ENCODE measurements at places on chromosomes 11 and 22.
A peak's percentile ranks its signal among the peaks of the same experiment; 100 is the strongest.

- no peak for DNase-seq
These were observed 25.5 kb upstream of the OSBPL5 start for GRCh38 chr11:3190600-3190999.

- DNase-seq, result no peak
These were observed 31.9 kb upstream of the TP53I11 start for GRCh38 chr11:44982496-44983062.

DNA sequence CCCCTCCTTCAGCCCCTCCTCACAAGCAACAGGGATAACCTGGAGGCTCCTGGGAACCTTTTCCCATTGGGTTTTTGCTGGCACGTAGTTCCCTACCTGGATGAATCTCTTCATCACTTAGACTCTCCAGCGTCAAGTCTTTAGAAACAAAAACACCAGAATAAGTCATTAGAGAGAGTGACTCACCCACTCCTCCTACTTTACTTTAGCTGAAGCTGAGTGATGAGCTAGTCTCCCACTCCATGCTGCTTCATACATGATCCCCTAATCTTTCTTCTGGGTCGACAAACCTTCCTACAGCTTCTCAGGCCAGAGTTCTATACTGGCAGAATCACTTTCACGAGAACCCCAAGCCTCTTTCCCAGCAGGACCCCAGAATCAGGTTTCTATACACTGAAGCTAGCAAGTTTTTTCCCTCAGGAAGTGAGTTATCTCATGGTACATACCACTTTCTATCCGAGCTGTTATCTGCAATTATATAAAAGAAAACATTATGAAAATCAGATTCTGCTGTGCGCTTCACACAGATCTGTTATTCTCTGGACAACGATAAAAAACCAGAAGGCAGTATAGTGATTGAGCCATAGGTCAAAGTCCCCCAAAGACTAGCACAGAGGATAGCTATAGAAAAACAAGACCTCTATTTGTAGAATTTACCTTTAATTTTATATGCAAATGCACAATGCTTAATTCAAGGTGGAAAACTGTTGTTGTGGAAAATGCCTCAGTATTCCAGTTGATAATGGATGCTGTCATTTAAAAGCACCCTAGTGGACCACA is 18.7 kb downstream of the DRICH1 start:
- DNase-seq, result no peak

- no peak for DNase-seq
These were observed 42.5 kb upstream of the DLAT start for GRCh38 chr11:111982541-111983186.

DNA sequence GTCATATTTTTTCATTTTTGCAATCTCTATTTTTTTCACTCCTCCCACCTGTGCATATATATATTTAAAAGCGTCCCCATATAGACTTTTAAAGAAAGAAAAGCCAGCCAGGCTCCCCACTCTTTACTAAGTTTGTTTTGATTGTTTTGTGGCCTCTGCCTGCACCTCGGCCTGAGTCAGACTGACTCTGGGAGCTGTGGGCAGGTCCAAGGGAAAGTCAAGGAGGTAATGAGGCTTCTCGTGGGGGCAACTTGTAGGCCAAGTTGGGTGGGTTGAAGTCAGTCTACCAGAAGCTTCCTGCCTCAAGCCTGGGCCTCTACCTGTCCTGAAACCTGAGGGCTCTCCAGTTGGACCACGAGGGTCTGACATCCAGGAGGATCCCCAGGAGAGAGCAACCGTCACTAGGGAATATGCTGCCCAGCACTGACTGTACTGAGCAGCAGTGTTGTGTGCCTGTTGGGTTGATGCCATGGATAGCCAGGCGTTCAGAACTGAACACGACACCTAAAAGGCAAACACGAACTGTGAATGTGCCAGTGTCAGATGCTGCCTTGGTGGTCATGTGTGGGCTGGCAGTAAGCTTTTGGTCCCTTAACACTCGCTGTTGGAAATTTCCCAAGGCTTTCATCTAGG is 58.8 kb downstream of the BMAL1 start:
- DNase-seq, result no peak

- DNase-seq, result no peak
These were observed 21.4 kb upstream of the ACER3 start for GRCh38 chr11:76839311-76839710.

GRCh38 chr22:36295247-36295646 is 42.3 kb downstream of the APOL1 start:
- no peak for DNase-seq

- no peak for DNase-seq
These were observed 1336.9 kb downstream of the BRD1 start for GRCh38 chr22:48490500-48491411.

- DNase-seq, result no peak
These were observed 200.3 kb upstream of the MPPED2 start for GRCh38 chr11:30786256-30787110.

GRCh38 chr11:30801357-30801756 is 215.2 kb upstream of the MPPED2 start:
- no peak for DNase-seq

DNA sequence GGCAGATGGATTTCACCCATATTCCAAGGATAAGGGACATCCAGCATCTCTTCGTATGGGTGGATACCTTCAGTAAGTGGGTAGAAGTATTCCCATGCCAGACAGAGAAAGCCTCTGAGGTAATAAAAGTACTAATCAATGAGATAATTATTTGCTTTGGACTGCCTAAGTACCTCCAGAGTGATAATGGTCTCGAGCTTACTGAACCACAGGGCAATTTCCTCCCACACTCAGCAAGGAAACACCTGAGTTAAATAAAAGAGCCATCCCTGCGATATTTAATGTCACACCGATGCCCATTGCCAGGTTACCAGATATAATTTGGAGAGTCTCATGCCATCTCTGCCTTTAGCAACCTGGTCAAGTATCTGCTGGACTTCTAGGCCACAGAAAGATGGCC is 70.6 kb upstream of the MPEG1 start:
- DNase-seq, result no peak

DNA sequence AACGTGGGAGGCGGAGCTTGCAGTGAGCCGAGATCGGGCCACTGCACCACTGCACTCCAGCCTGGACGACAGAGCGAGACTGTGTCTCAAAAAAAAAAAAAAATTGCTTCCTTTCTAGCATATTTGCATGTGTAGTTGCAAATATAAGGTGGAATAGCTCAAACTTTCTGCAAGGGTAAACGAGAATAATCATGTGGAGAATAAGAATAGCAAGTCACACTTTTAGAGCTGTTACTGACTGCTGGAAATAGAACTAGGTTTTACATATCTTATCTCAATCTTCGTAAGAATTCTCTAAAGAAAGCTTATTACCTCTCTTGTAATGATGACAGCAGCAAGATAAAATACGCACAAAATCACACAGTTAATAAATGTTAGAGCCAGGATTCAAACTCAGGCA is 1.6 kb downstream of the L3MBTL2 start:
- DNase-seq, result no peak

DNA sequence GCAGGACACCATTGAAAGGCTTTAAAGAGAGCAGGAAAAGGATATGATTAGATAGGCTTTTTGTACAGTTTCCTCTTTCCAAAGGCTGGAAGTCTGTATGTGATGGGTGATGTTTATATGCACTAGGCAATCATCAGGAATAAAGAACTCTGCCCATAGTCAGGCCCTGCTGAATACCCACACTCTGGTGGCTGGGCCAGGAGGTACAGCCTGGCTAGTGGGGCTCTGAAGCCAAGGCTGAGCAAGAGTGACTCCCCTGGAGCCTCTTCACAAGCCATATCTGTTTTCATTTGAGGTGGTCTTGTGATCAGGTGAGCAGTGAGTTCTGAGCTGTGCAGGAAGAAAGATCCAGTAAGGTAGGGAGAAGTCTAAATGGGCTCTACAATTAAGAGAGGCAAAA is 539.9 kb upstream of the CCDC90B start:
- no peak for DNase-seq

GRCh38 chr22:37484480-37485394 is 1.4 kb downstream of the MFNG start:
- peak; percentile 77 for DNase-seq

DNA sequence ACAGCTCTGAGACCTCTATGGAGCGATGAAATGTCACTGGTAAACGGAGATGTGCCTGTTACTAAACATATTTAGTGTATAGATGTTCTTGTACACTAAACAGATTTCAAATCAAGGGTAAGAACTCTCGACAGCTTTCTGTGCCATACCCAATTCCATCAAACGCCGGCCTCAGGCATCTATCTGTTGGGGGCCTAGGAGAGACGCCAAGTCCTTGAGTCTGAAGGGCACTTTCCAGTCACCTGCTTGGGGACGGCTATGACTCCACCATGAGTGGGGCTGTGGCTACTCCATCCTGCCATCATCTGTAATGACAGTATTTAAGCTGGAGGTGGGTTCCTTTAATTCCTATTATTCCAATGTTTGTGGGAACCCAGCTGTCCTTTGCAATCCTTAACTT is 87.8 kb downstream of the SHANK2 start:
- no peak for DNase-seq

- DNase-seq, result no peak
These were observed 13.1 kb downstream of the MPPED1 start for GRCh38 chr22:43424666-43425630.
